ENCODE measurements at places on chromosomes 13 and 19.

DNA sequence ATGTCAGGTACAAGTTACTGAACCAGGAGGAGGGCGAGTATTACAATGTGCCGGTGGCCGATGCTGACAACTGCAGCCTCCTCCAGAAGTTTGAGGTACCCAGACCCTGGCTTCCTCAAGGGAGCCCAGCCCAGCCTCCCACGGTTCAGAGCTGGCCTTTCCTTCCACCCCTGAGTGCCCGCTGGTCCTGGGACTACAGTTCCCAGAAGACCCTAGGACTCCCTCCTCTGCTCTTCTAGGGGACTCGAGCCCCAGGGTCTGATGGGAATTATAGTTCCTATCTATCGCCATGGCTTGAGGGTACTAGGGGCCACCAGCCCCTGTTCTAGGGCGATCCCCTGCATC is 11.0 kb downstream of the PRKCG start:
- no peak for DNase-seq

DNA sequence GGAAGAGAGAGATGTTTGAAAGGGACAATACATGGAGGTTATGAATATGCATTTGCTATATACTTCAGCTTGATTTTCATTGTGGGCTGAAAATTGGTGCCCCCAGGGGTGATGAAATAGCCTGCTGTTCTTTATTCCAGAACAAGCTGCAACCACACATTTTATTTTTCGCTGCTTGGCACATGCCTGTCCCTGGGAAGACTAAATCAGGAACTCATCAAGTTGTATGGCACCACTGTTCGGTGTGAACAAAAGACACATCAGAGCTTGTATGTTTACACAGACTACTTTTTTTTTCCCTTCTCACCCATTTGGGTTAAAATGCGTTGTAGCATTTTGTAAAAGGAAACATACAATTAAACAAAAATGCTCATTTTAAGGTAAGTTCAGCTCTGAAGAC is 230.7 kb downstream of the NALCN start:
- DNase-seq = no peak

- peak; percentile 99 for DNase-seq
Measured at GRCh38 chr13:110869805-110870706, 44.8 kb downstream of the ANKRD10 start.

DNA sequence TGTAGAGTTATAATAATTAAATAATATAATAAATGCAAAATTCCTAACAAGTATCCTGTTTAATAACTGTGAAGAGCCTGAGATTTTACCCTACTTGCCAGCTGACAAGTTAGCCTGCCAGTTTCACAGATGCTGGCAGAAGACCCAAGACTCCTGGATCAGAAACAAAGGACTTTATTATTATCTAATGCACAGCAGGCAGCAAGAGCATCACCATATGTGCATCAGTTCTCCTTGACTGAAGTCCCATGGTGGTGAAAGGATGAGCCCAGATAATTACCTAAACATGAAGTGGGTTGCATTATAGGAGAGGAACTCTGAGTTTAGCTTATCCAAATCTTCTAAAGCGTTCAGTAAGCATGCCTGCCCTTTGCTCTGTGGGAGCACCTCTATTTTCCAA is 39.1 kb upstream of the MTIF3 start:
- DNase-seq = no peak

- no peak for DNase-seq
Measured at GRCh38 chr19:34676697-34677385, at the start of gene SCGB2B2. SCGB2B2 (minus strand) TSS chr19:34677159; CDS start chr19:34594563, 82,596 bp downstream.

DNA sequence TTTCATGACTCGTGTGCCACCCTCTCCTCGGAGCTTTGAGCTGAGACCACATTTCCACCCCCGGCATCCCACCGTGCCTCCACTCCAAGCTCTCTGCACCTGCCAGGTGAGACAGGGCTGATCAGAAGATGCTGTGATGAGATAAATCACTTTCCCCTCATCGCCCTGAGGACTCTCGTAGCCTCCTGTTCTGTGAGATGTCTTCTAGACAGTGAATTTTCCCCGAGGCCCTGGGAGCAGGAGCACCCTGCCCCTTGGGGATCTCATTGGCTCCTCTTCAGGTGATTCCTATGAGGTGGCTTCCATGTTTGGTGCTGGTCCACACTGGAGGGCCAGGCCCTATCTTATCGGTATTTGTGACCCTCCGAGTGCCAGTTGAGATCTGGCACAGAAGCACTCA is 154.0 kb upstream of the TSHZ3 start:
- no peak for DNase-seq

DNA sequence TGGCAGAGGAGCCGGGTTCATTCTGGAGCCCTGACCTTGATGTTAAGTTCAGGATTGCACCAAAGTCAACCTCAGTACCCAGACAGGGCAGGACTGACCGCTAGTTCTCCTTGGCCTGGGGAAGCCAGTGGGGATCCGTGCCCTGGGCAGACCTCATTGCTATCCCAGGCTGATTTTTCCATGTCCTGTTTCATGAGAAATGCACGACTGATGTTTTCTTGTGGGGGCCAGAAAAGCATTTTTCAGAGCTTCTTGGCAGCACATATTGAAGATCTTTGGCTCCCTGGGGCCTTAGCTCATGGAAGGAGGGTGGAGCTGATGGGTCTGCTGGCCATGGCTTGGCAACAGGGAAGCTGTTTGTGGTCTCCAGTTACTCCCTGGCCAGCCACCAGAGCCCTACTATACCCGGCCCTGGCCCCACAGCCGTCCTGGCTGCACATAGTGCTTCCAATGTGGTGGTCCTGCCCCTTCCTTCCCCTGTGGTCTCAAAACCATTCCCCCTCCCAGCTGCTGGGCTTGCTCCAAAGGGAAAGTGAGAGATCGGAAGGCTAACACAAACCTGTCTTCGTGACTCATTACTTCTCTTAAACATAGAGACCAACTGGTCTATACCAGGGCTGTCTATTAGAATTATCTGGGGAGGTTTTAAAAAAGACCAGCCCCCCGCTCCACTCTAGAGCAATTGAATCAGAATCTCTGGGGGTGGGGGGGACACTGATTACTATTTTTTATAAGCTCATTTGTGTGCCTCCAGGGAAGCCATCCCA is 11.2 kb downstream of the IL17D start:
- peak; percentile 56 for DNase-seq

DNA sequence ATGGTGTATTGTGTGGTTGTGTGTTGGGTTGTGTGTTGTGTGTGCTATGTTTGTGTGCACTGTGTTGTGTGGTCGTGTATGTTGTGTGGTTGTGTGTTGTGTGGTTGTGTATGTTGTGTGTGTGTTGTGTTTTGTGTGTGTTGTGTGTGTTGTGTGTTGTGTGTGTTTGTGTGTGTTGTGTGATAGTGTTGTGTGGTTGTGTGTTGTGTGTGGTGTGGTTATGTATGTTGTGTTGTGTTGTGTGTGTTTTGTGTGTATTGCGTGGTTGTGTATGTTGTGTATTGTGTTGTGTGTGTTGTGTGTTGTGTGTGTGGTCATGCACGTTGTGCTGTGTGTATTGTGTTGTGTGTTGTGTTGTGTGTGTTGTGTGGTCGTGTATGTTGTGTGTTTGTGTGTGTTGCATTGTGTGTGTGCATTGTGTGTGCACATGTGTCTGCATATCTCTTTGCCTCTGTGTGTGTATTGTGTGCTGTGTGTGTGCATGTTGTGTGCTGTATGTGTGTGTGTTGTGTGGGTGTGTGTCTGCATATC is 2.9 kb downstream of the C3 start:
- no peak for DNase-seq

GRCh38 chr19:2927032-2927430 is 17.7 kb downstream of the ZNF77 start:
- no peak for DNase-seq

DNA sequence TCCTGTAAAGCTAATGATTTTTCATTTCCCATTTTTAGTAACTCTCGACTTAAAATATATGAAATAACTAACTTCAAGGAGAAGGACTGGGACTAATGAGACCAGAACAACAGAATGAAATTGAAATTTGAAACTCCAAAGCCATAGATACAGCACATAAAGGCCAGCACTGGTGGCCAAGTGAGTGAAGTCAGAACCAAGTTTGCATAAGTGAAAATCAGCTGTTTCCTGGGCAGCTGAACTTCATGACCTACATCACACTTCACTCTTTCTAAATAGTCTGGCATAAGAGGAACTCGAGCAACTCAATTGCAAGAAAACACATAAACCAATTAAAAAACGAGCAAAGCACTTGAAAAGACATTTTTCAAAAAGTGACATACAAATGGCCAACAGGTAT is 84.5 kb downstream of the DCLK1 start:
- DNase-seq = no peak

- DNase-seq = no peak
Measured at GRCh38 chr19:11019824-11020223, 59.0 kb downstream of the SMARCA4 start.

DNA sequence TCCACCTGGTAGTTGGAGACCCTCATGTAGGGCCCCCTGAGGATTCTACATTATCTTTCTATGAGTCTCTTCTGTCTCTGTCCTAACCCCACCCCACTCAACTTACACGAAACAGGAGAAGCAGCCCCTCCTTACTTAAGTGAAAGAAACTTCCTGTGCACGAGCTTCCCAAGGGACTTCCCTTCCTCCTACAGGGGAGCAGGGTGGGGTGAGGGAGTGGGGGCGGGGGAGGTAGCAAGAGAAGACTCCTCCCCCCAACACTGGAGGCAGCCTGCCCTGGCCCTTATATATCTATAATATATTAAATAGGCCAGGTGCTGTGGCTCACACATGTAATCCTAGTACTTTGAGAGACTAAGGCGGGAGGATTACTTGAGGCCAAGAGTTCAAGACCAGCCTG is 5.5 kb upstream of the PDE4C start:
- no peak for DNase-seq

- DNase-seq = no peak
Measured at GRCh38 chr13:110876609-110877008, 38.3 kb downstream of the ANKRD10 start.

GRCh38 chr13:39586151-39586550 is 16.8 kb downstream of the LHFPL6 start:
- DNase-seq = no peak

- DNase-seq = no peak
Measured at GRCh38 chr13:95793018-95793555, 116.1 kb downstream of the DNAJC3 start.

DNA sequence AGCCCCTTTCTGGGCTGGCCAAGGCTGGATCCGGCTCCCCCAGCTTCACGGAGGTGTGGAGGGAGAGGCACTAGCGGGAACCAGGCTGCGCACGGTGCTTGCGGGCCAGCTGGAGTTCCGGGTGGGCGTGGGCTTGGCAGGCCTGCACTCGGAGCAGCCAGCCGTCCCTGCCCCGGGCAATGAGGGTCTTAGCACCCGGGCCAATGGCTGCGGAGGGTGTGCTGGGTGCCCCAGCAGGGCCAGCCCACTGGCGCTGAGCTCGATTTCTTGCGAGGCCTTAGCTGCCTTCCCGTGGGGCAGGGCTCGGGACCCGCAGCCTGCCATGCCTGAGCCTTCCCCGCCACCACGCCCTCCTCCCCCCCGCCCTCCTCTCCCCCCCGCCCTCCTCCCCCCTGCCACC is 2.6 kb upstream of the ZNF559 start:
- DNase-seq = no peak

DNA sequence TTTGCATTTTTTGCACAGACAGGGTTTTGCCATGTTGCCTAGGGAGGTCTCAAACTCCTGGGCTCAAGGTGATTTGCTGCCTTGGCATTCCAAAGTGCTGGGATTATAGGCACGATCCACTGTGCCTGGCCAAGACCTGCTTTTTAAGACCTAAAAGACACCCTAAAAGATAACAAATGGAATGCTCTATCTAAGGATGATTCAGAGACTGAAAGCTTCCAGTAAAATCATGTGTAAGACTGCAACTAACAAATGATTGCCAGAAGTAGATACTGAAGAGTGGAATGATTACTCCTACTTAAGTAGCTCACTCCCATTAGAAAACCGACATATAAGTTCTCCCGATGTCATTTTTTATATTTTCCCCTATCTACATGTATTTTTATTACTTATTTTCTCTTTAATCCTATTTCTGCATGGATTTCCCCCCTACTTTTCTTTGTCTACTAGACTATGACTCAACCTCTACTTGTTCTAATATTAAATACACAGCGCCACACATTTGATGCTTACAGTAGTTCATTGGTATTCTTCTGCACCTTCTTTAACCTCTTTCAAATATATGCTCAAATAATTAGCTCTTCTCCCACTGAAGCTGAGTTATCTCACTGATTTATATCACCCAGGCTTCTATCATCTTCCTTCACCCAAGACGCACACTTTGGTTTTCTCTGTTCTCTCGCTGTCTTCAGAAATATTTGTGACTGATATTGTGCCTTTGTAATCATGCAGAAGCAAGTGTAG is 32.2 kb upstream of the KLF12 start:
- DNase-seq = no peak

GRCh38 chr19:13788991-13789390 is 6.3 kb upstream of the ZSWIM4 start:
- peak; percentile 91 for DNase-seq

GRCh38 chr13:36059321-36059720 is 71.9 kb downstream of the DCLK1 start:
- no peak for DNase-seq

GRCh38 chr19:37907735-37908455 is 887 bp downstream of the SIPA1L3 start:
- no peak for DNase-seq

GRCh38 chr19:56991912-56992311 is 127.9 kb upstream of the USP29 start:
- no peak for DNase-seq

GRCh38 chr19:2488942-2489731 is 13.2 kb downstream of the GADD45B start:
- peak; percentile 72 for DNase-seq

- peak; percentile 51 for DNase-seq
Measured at GRCh38 chr19:47111006-47111621, 2.5 kb downstream of the ZC3H4 start.

- no peak for DNase-seq
Measured at GRCh38 chr13:99859178-99860177, 112.1 kb downstream of the ZIC5 start.

- DNase-seq = peak; percentile 57
Measured at GRCh38 chr19:14023404-14024235, 4.3 kb upstream of the RLN3 start.
